Naive thymus-derived CD4-positive, alpha-beta T cell (primary cell): ENCODE measurements at places on chromosomes 6 and 20. TPM values are rescaled to one million over a fixed set of nuclear protein-coding genes. Genes with fewer than 3 reads are reported as not detected.

- no peaks in the 10 kb centered on the region for H3K36me3 ChIP-seq
- no peaks in the 10 kb centered on the region for H3K4me1 ChIP-seq
- H3K27me3 ChIP-seq = no peaks in the 10 kb centered on the region
- H3K27ac ChIP-seq = no peak overlapping the region
These were observed 11.6 kb downstream of the CHRNA4 start for GRCh38 chr20:63349516-63349895.

DNA sequence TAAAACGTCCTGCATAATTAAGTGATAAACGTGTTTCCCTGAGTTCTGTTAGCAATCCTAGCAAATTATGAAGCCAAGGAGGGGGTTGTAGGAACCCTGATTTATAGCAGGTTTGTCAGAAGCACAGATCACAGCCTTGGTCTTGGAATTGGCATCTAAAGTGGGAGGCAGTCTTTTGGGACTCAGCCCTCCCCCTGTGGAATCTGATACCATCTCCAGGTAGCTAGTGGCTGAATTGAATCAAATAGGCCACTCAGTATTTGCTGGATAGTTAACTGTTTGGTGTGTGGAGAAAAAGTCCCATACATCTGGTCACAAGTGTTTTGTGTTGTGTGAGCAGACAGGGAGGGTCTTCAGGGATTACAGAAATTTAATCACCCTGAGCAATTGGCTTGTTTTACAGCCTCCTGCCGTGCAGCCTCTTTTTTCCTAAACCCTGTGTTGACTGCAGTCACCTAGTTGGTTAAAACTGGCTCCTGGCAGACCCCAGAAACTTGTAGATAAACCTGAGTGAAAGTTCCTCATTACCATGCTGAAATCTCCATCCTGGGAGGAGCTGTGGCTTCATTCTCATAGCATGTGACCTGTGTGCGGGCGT, 19.0 kb upstream of the KIFC1 start:
- no peaks in the 10 kb centered on the region for H3K36me3 ChIP-seq
- H3K4me1 ChIP-seq = no peaks in the 10 kb centered on the region
- no peaks in the 10 kb centered on the region for H3K27me3 ChIP-seq
- H3K27ac ChIP-seq = no peak overlapping the region
- H3K4me3 ChIP-seq = no peak overlapping the region

SLC17A3 gene
- not detected for total RNA-seq

CST1 gene
- not detected for total RNA-seq
